ENCODE measurements at places on chromosomes 1 and 21. TPM values are rescaled to one million over a fixed set of nuclear protein-coding genes. Genes with fewer than 3 reads are reported as not detected.

DNA sequence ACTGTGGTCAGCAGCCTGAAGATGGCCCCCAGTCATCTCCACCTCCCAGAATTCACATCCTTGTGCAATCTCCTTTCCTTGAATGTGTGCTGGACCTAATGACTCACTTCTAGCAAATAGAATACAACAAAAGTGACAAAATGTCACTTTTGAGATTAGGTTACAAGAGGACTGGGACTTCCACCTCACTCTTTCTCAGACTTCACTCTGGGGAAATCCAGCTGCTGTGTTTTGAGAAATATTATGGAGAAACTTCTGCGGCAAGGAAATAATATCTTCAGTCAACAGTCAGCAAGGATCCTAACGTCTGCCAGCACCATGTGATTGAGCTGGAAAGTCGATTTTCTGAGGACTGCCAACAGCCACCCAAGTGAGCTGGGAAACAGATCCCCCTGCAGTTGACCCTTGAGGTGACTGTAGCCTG is 70.5 kb upstream of the GADD45A start:
- no peak overlapping the region for H3K27ac ChIP-seq

Gene C8A
- total RNA-seq: not detected

- no peak overlapping the region for H3K4me3 ChIP-seq
- no peak for DNase-seq
- H3K4me1 ChIP-seq: peaks cover 27% of the 10 kb centered on the region
Measured at GRCh38 chr1:206713910-206714312, 29.2 kb downstream of the MAPKAPK2 start.

DNA sequence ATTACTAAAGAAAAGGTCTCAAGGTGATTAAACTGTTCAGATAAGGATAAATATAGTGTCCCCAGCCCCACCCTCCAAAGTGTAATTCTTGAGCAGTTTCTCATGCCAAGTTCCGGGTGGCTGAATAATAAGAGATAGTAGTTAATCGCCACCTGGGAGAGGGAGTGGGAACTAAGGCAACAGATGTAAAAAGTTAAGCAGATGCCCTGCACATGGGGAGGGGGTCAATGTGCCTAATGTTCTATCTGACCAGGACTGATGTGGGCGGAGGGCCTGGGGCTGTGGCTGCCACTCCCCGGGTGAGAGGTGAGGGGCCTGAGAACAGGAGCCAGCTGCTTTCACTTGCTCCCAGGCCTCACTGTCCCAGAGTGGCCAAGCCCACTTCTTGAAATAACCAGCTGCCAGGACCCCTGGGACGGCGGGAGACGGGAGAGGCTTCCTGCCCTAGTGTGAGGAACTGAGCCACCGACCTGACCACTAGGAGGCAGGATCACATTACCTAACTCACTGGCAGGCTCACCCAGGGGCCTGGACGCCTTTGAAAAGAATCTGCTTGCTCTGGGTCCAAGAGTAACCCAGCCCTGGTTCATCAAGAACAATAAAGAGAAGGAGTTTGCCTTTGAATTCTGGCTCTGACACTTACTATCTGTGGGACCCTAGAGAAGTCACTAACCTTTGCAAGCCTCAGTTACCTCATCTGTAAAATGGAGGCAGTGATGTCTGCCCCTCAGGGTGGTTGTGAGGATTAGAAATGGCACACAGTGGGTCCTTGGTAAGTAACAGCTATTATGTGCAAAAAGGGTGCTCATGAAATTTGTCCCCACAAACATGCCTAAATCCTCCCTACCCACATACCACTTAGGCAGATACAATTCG is 179.2 kb downstream of the ATG4C start:
- DNase-seq: no peak
- H3K27me3 ChIP-seq: peaks cover 33% of the 10 kb centered on the region
- no peak overlapping the region for H3K4me3 ChIP-seq
- H3K36me3 ChIP-seq: no peaks in the 10 kb centered on the region
- H3K27ac ChIP-seq: no peak overlapping the region
- H3K4me1 ChIP-seq: no peaks in the 10 kb centered on the region

- no peak for DNase-seq
- H3K4me3 ChIP-seq: no peak overlapping the region
- H3K27me3 ChIP-seq: peaks cover 4% of the 10 kb centered on the region
- H3K27ac ChIP-seq: no peak overlapping the region
Measured at GRCh38 chr1:48718705-48719104, 58.0 kb downstream of the BEND5 start.

DNA sequence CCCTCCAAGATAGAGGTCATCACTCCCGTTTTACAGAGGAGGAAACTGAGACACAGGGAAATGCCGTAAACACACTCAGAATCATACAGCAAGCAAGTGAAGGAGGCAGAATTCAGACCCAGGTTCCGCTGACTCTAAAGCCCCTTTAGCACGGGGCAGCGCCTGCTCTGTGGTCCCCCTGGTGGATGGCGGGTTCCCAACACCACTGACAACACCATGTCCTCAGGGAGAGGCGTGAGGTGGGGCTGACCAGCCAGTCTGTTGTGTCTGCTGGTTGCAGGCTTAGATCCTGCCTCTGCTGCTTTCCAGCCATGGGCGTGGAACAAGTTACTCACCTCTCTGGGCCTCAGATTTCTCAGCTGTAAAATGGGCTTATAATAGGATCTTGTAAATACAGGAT is 617.3 kb downstream of the MATN1 start:
- DNase-seq: no peak
- H3K4me3 ChIP-seq: no peak overlapping the region
- H3K27ac ChIP-seq: no peak overlapping the region
- peaks cover 89% of the 10 kb centered on the region for H3K27me3 ChIP-seq
- H3K4me1 ChIP-seq: no peaks in the 10 kb centered on the region
- H3K36me3 ChIP-seq: no peaks in the 10 kb centered on the region
